ENCODE measurements at places on chromosomes 5 and 9. TPM values are rescaled to one million over a fixed set of nuclear protein-coding genes. Genes with fewer than 3 reads are reported as not detected.

FBN2 gene
- 8.1 TPM for total RNA-seq

NEUROG1 gene
- 0.49 TPM for total RNA-seq

OTULINL gene
- total RNA-seq, result 15.5 TPM

MYORG gene
- 9.8 TPM for total RNA-seq

RFESD gene
- total RNA-seq, result 0.98 TPM

TXNDC8 gene
- not detected for total RNA-seq

GBGT1 gene
- total RNA-seq, result 1.5 TPM

ANKRD31 gene
- 0.49 TPM for total RNA-seq

OR1Q1 gene
- total RNA-seq, result not detected

OR2Y1 gene
- total RNA-seq, result not detected

SLC6A3 gene
- total RNA-seq, result not detected

MELK gene
- total RNA-seq, result 3.9 TPM

MYOT gene
- total RNA-seq, result not detected

LPCAT1 gene
- total RNA-seq, result 99.6 TPM

PCA3 gene
- 0.49 TPM for total RNA-seq

KCNV2 gene
- not detected for total RNA-seq

SAPCD2 gene
- total RNA-seq, result 1.5 TPM

IFNA2 gene
- total RNA-seq, result not detected

CARD6 gene
- total RNA-seq, result 0.74 TPM

ROPN1L gene
- 2.0 TPM for total RNA-seq

PCDHGB7 gene
- total RNA-seq, result 14.8 TPM

ARHGEF37 gene
- 0.49 TPM for total RNA-seq

CBY3 gene
- total RNA-seq, result not detected

RAB3C gene
- 33.9 TPM for total RNA-seq

INSL6 gene
- not detected for total RNA-seq

S100Z gene
- total RNA-seq, result not detected

PDLIM7 gene
- 10.3 TPM for total RNA-seq

SLCO6A1 gene
- total RNA-seq, result 0.25 TPM

PCDHB5 gene
- total RNA-seq, result 7.6 TPM

GABBR2 gene
- total RNA-seq, result 47.2 TPM

ZFR gene
- 104 TPM for total RNA-seq

OR1N1 gene
- not detected for total RNA-seq

NPR3 gene
- total RNA-seq, result 15.2 TPM

CERCAM gene
- 16.0 TPM for total RNA-seq

CREB3 gene
- 23.6 TPM for total RNA-seq

HSD17B3 gene
- total RNA-seq, result 0.25 TPM

CCIN gene
- under 0.01 TPM for total RNA-seq

CDO1 gene
- 62.7 TPM for total RNA-seq

GARIN3 gene
- total RNA-seq, result not detected

AHRR gene
- 2.0 TPM for total RNA-seq

CDKN2A gene
- 1.5 TPM for total RNA-seq

PNPLA7 gene
- 0.74 TPM for total RNA-seq

MOB3B gene
- total RNA-seq, result 7.6 TPM

POU4F3 gene
- under 0.01 TPM for total RNA-seq

Measured in temporal lobe (tissue), 4 donors.